GM23338 (cell line): ENCODE measurements at places on chromosomes 13 and 19. TPM values are rescaled to one million over a fixed set of nuclear protein-coding genes. Genes with fewer than 3 reads are reported as not detected.

TMEM190 gene
- 4.2 and 4.8 TPM in 2 replicates for polyA plus RNA-seq

GRCh38 chr19:43562226-43562697 lies 13.1 kb downstream of the XRCC1 start:
- DNase-seq, result no peak

GRCh38 chr13:72931311-72931710 lies 127.5 kb upstream of the KLF5 start:
- DNase-seq, result no peak

- DNase-seq, result peak; percentile 92
Observed at GRCh38 chr19:33767898-33768413, 28.7 kb upstream of the KCTD15 start.

MIA gene
- not detected in 2 replicates for polyA plus RNA-seq

DNA sequence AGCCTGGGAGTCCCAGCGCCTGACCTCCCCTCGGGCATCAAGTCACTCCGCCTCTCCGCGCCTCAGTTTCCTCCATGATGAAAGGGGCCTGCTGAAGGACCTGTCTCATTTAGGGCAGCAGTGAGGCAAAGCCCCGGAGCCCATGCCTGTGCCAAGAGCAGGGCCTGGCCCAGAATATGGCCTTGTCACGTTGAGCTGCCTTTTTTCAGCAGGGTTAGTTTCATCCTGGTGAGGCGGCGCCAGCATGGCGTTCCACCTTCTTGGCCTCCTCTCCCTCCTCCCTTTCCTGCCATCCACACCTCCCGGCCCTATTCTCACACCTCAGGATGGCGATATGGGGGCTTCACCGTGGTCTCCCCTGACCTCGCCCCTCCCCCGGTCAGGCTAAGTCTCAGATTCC lies 30.2 kb downstream of the PAK4 start:
- DNase-seq, result no peak

CEACAM4 gene
- polyA plus RNA-seq, result not detected in 2 replicates

DNA sequence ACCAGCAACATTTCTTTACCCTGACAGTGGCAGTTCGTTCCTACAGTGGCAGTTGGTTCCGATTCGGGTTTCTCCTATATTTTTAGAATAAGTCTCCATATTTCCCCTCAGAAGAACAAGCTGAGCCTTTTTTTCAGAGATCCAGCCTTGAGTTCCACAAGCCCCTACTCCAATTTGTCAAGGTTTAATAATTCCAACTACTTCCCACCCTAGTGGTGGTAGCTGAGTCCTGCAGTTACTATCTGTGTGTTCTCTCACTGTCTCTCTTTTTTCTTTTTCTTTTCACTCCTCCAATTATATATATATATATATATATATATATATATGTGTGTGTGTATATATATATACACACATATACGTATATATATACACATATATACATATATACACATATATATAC lies 1347.3 kb downstream of the PCDH9 start:
- DNase-seq, result peak; percentile 58

ATCAY gene
- 16.9 and 22.8 TPM in 2 replicates for polyA plus RNA-seq

GRCh38 chr19:51098365-51099046 lies 9.7 kb downstream of the CTU1 start:
- peak; percentile 88 for DNase-seq

GRCh38 chr13:33004511-33004910 lies 11.7 kb upstream of the KL start:
- DNase-seq, result peak; percentile 24

GRCh38 chr13:27188239-27188638 lies 16.6 kb upstream of the USP12 start:
- DNase-seq, result no peak

DNA sequence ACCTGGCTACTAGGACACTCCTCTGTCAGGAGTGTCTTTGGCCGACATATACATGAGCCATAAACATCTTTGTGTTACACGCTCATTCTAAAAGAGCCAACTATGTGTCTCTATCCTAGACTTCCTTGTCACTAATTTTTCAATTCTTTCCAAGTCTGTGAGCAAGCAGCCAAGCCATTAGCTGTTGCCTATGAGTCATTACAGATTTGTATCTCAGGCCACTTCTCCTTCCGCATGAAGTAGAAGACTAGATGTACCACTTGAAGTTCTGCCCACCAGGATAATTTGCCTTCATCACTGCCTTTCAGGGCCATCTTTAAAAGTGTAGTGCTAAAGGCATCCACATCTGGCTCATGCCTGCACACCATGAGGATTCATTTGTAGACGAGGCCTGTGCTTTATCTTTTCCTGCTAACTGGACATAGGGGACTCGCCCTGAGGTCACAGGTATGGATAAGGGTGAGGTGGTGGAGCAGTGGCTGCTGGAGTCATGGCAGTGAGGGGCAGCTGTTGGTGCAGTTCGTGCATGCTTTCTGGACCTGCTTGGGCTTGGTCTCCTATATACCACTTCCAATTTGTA lies 126.1 kb upstream of the KL start:
- DNase-seq, result no peak

- no peak for DNase-seq
Observed at GRCh38 chr13:94129490-94129894, 350.0 kb downstream of the DCT start.

NPAS1 gene
- 9.7 and 9.8 TPM in 2 replicates for polyA plus RNA-seq

DNA sequence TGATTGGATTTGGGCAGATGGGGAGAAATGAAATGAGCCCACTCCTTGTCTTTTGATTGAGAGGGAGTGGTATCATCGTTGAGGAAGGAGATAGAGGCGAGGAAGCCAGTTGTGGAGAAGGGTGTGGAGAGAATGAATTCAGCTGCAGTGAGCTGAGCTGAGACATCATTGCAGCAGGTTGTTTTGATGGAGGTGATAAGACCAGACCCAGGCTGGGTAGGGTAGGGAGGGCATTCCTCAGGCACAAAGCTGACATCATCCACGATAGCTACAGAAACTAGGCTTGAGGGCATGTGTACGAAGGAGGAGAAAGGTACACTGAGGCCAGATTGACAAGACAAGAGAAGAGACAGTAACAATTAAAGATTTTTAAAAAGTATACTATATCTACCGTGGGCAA lies 1500.9 kb upstream of the SLC10A2 start:
- no peak for DNase-seq

- DNase-seq, result no peak
Observed at GRCh38 chr13:46152627-46153328, 29.2 kb downstream of the LCP1 start.

DNA sequence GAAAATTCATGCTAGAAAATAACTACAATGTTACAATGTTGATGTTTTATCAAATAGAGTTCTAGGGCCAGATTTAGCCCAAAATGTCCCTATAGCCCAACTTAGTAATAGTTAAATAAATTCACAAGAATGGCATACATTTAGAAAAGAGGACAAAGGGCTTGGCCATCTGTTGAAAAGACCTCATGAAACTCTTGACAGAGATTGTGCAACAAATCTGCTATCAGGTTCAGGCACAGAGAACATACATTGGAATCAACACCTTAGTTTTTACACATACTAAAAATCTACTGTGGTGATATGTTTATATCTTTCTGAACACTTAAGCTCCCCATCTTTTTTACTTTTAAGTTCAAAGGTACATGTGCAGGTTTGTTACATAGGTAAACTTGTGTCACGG lies 298.3 kb upstream of the DACH1 start:
- DNase-seq, result no peak

POGLUT2 gene
- 14.6 and 16.3 TPM in 2 replicates for polyA plus RNA-seq

DNA sequence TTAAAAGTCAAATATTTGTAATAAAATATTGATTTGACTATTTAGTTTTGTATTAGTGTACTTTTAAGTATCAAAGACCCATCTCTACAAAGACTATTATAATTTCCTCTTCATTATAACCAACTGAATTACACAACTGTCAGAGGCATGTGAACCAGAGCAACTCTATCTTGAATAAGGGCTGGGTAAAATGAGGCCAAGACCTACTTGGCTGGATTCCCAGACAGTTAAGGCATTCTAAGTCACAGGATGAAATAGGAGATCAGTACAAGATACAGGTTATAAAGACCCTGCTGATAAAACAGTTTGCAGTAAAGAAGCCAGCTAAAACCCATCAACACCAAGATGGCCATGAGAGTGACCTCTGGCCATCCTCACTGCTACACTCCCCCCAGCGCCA lies 36.2 kb upstream of the ATP12A start:
- no peak for DNase-seq

- DNase-seq, result no peak
Observed at GRCh38 chr19:48370955-48371354, 6.8 kb downstream of the SYNGR4 start.

DNA sequence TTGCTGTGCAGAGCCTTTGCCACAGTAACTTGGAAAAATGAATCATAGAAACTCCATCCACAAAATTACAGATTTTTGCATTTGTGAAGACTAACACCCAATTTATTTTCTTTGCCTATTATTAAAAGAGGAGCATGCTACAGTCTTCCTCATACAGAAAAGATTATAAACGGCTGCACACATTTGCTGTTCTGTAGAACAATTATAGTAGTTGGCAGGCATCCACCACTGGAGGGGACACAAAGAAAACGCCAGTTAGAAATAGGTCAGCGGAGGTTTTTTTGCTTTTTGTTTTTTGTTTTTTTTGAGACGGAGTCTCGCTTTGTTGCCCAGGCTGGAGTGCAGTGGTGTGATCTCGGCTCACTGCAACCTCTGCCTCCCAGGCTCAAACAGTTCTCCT lies 51.6 kb downstream of the SACS start:
- DNase-seq, result no peak

DNA sequence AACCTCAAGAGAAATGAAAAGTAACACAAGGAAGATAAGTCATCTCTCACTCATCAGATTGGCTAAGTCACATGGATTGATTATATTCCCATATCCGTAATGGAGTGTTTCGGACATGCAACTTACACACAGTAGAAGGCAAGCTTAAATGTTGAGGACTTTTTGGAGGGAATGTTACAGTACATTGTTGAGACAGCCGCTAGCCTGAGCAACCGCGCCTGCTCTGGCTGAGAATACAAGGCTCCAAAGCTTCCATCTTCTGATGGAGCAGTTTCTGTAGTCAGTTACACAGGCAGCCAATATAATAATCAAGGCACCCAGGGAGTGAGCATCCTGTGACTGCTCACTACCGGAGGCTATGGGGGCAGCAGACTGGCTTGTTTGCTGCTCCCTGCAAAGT lies 1.0 kb upstream of the CRYL1 start:
- no peak for DNase-seq

N4BP2L1 gene
- polyA plus RNA-seq, result 1.8 and 3.3 TPM in 2 replicates

- no peak for DNase-seq
Observed at GRCh38 chr13:38899571-38899970, 91.1 kb downstream of the STOML3 start.

DNA sequence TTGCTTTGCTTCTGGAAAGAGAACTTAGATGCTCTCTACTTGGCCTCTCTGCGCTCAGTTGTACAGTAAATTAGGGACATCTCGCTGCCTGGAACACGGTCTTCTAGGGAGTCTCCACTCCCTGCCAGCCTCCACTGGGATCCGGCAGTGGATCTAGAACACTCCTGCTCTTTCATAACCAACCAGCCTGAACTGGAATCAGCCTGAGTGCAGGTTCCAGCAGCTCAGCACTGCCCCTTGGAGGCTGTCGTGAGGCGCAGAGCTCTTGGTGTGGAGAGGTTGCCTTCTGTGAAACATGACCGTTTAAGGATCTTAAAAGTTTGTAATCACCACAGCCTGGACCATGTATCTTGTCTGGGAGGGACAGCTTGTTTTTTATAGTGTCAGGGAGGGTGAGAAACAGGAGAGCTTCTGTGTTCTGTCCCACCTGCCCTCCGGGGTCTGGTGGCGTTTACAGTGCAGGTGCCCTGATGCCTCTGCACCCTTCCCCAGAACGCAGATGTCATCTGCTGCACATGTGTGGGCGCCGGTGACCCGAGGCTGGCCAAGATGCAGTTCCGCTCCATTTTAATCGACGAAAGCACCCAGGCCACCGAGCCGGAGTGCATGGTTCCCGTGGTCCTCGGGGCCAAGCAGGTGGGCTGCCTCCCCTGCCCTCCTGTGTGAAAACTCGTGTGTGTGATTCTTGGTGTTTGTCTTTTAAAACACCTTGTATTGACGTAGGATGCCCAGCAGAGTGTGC lies 24.8 kb downstream of the UPF1 start:
- DNase-seq, result peak; percentile 43

DNA sequence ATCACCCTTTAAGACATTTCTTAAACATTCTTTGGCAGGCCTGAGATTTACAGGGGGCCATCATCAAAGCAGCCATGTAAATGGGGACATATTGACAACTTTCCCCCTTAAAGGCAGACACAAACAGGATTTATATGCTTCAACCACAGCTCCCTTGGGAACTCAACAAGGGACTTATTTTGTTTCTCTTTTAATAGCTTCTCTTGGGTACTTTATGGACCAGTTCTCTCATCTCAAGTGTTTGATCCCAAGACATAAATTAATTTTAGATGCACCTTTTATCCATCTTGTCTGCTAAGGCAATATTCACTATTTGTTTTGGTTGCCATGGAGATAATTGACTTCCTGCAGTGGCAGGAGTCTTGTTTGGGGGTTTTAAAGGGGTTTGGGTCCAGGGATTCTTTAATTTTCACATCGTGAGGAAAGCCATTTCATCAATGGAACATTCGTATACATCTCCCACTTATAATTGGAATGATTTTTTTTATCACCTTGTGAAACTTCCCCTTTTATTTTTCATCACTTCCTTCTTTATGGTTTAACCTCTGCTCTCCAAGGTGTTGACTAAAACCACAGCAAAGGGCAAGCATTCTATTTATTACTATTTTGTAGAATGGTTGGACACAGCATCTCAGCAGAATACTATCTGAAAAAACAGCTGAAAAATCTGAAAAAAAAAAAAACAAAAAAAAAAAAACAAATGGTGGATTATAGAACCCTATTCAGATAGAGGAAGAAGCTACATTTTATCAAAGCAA lies 726.0 kb downstream of the DIAPH3 start:
- DNase-seq, result peak; percentile 27

CTXN1 gene
- polyA plus RNA-seq, result 22.3 and 22.5 TPM in 2 replicates

LILRA6 gene
- polyA plus RNA-seq, result not detected in 2 replicates

DNA sequence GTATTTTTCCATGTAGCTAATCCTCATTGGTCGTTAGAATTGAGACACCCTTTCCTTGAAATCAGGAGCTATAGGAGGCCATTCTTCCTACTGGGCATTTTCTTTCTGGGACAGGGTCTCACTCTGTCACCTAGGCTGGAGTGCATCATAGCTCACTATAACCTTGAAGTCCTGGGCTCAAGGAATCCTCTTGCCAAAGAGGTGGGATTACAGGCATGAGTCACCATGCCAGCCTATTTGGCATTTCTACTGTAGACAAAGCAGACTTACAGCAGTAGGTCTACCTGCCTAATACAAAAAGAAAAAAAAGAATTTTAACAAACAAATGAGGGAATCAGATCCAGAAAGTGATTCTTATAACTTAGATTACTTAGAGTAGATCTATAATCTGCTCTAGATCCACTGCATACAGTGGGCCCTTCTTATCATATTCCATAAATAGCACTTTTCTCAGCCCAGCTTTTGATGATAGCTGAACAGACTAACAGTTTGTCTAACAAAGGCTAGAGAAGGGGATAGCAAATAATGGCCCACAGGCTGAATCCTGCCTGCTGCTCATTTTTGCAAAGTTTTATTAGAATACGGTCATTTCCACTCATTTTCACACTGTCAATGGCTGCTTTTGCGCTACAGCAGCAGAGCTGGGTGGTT lies 36.7 kb upstream of the USPL1 start:
- no peak for DNase-seq

GRCh38 chr13:35131471-35131870 lies 189.4 kb downstream of the NBEA start:
- no peak for DNase-seq
